ENCODE measurements at places on chromosomes 4 and X.

DNA sequence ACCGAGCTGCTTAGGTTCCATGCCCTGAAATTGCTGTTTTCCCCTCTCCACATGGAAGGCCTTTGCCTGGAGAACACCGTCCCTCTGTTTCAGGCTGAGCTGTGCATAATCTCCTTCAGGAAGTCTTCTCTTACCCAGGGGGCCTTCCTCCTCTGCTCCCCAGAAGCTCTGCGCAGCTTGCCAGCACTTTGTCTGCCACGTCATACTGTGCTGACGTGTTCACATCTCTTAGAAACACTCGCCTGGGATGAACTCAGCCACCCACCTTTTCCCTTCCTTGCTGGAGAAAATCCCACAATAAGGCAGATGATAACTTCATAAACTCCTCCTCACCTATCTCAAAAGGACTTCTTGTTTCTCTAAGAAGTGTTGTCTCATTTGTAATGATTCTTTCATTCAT lies 110.7 kb downstream of the ARHGAP10 start:
- DNase-seq, result no peak

- DNase-seq, result no peak
Measured at GRCh38 chr4:104352211-104352610, 142.5 kb downstream of the CXXC4 start.

DNA sequence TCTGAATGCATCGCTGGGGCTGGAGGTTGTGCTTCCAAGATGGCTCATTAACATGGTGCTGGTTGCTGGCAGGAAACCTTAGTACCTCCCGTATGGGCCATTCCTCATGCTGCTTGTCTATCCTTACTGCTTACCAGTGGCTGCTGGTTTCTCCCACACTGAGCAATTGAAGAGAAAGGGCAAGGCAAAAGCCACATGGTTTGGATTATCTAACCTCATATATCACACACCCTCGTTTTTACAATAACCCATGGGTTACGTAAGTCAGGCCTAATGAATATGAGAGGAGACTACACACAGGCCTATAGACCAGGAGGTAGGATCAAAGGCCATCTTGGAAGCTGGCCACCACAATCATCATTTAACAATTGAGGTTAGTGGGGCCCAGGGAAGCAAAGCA lies 141.8 kb upstream of the EDNRA start:
- no peak for DNase-seq

GRCh38 chr4:158722291-158722916 lies 792 bp downstream of the PPID start:
- peak; percentile 16 for DNase-seq

DNA sequence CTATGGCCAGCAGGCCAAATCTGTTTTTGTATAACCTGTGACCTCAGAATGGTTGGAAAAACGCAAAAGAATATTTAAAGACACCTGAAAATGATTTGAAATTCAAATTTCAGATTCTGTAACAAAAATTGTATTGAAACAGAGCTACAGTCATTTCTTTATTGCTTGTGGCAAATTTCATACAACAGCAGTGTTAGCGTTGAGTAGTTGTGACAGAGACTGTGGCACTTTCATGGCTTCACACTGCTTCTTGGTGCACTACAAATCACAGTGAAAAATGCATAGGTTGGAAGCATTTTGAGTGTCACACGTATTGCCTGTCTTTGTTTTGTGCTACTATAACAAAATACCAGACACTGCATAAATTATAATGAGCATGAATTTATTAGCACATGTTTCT lies 12.2 kb upstream of the PARM1 start:
- no peak for DNase-seq

Data from body of pancreas (tissue), 4 donors.